Panc1 (cell line): ENCODE measurements at places on chromosomes 5 and 9. TPM values are rescaled to one million over a fixed set of nuclear protein-coding genes. Genes with fewer than 3 reads are reported as not detected.

DNA sequence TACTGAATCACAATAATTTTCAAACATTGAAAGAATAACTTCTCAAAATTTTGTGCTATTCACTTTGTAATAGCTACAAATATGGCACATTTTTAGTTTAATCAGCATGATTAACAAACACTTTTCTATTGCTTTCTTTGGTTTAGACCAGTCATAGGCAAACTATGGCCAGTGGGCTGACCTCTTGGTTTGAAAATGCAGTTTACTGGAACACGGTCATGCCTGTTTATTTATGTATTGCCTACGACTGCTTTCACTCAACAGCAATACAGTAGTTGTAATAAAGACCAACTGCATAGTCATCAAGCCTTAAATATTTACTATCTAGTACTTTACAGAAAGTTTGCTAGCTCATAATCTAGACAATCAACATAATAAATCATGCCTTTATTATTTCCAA lies 810.8 kb downstream of the TLE1 start:
- H3K4me3 ChIP-seq, result no peak overlapping the region
- no peak for DNase-seq
- no peak overlapping the region for H3K27ac ChIP-seq
- H3K4me1 ChIP-seq, result no peaks in the 10 kb centered on the region
- no peaks in the 10 kb centered on the region for H3K27me3 ChIP-seq

- H3K27me3 ChIP-seq, result no peaks in the 10 kb centered on the region
- H3K27ac ChIP-seq, result peak overlapping the region; percentile 8
- H3K4me1 ChIP-seq, result peaks cover 24% of the 10 kb centered on the region
- no peak overlapping the region for H3K4me3 ChIP-seq
- H3K36me3 ChIP-seq, result peaks cover 41% of the 10 kb centered on the region
These were observed 3.6 kb downstream of the PSMB7 start for GRCh38 chr9:124411514-124412227.

DNA sequence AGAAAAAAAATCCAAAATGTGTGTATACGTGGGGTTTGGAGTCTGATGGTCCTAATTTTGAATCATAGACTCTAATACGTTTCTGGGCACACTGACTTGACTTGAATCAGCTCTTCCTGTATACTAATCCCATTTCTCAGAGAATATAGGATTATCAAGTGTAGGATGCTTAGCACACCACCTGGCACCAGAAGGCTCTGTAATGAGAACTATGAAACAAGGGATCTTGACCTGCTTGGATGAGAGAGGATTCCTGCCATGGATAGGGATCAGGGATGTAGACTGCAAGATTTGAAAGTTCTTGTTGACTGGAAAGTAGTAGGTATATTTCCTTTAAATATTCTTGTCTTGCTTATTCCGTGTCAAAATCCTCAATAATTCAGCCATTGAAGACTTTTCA lies 7.8 kb downstream of the HSPA4 start:
- H3K27me3 ChIP-seq, result no peaks in the 10 kb centered on the region
- peaks cover 27% of the 10 kb centered on the region for H3K4me1 ChIP-seq
- no peak for DNase-seq
- H3K36me3 ChIP-seq, result 0 out of 2 replicates have a peak, but pooled peaks cover 2% of the 10 kb centered on the region
- no peak overlapping the region for H3K27ac ChIP-seq
- no peak overlapping the region for H3K4me3 ChIP-seq

DNA sequence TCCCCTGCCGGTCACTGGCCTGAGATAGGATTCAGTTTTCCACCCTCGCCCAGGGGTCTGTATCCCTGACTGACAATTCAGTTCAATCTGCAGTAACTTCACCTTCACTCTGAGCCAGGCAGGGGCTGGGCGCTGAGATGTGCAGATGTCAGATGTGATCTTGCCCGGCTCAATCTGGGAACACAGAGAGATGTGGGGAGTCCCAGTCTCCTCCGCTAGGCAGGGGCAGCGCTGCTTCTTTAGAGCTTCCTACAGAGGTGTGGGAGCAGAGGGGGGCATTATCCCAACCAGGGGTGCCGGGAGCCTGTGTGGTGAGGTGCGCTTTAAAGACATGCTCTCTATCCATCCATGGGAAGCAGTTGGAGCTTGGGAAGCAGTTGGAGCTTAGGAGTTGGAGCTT lies 14.6 kb downstream of the TMOD1 start:
- H3K4me3 ChIP-seq, result no peak overlapping the region
- H3K27me3 ChIP-seq, result no peaks in the 10 kb centered on the region
- H3K4me1 ChIP-seq, result peaks cover 9% of the 10 kb centered on the region; the same call in 1 of the 2 replicates
- no peak overlapping the region for H3K27ac ChIP-seq
- H3K36me3 ChIP-seq, result no peaks in the 10 kb centered on the region
- no peak for DNase-seq

DNA sequence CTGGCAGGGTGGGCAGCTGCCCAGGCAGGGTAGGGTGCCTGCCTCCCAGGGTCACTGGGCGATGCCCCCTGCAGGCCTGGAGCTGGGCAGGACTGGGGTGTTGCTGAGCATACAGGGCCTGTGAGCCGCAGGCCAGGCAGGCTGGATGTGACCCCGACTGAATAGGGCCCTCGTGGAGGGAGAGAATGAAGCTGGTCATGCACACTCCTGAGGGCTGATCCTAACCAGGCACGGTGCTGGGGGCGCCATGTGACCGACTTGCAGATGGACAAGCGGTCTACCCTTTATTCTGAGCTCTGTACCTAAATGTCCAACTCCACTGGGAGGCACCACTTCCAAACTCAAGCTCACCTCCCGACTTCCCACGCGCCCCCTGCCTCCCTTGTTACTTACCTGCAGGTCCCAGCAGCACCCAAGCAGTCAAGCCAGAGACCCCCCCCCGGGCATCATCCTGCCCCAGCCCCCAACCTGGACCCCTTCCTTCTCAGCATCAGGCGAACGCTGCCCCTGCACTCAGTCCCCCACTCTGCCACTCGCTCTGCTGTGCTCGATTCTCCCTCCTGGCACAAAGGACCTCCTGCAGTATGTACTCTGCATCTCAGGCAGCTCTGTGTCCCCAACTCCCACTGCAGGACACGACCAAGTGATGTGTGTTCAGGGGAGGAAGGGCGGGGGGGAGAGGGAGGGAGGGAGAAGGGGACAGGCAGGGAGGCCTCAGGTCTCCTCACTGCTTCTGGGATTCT lies 76.8 kb upstream of the PHYKPL start:
- H3K4me3 ChIP-seq, result no peak overlapping the region
- H3K27me3 ChIP-seq, result no peaks in the 10 kb centered on the region
- no peaks in the 10 kb centered on the region for H3K36me3 ChIP-seq
- H3K4me1 ChIP-seq, result no peaks in the 10 kb centered on the region

The GMCL2 gene
- total RNA-seq, result not detected

The CPLANE1 gene
- 18.1 TPM for total RNA-seq

DNA sequence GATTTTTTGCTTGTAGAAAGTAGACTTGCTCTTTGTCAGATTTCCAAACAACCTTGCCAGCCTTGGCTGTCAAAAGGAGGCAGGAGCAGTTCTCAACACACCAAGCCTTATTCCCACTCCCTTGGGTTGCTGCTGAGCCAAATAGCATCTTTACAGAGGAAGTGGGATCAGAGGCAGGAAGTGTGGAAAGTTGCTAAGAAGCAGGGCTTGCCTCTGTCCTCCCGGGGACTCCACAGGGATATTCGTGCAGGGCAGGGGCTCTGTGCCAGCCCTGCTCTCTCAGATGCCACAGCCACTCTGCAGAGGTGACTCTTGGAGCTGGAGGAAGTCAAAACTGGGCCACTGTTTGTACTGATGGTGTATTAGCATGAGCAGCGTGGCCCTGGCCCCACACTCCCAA lies 24.3 kb downstream of the PTPDC1 start:
- H3K27ac ChIP-seq, result no peak overlapping the region
- H3K27me3 ChIP-seq, result no peaks in the 10 kb centered on the region
- no peak overlapping the region for H3K4me3 ChIP-seq
- H3K36me3 ChIP-seq, result no peaks in the 10 kb centered on the region

The UNC5A gene
- 0.13 TPM for total RNA-seq

The C1QTNF3 gene
- total RNA-seq, result 2.1 TPM
